ENCODE measurements at places on chromosomes 7 and 10. TPM values are rescaled to one million over a fixed set of nuclear protein-coding genes. Genes with fewer than 3 reads are reported as not detected.

- no peak for DNase-seq
These were observed 38.1 kb downstream of the ADRA2A start for GRCh38 chr10:111114758-111115500.

DNA sequence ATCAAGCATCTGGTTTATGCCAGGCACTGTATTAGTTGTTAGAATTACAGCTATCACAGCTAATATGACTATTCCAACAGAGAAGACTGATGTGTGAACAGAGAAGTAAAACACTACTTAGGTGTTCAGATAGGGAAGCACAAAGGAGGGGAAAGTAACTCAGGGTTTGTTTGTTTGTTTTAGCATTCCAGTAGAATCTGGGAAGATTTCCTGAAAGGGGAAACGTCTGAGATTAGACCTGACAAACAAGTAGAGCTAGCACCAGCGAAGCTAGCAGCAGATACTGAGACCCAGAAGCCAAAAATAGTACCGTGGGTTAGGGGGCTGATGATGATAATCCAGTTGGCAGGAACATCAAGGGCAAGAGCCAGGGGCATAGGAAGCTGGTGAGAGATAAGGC is 28.8 kb upstream of the KLHL7 start:
- no peak for DNase-seq

GRCh38 chr10:127012071-127012768 is 107.0 kb downstream of the DOCK1 start:
- no peak for DNase-seq

Gene ZNF804B
- total RNA-seq, result under 0.01 TPM
